ENCODE measurements at places on chromosomes 13 and 19. TPM values are rescaled to one million over a fixed set of nuclear protein-coding genes. Genes with fewer than 3 reads are reported as not detected.

The LRRC4B gene
- total RNA-seq: 5.3 TPM

The IL4I1 gene
- 1.5 TPM for total RNA-seq

DNA sequence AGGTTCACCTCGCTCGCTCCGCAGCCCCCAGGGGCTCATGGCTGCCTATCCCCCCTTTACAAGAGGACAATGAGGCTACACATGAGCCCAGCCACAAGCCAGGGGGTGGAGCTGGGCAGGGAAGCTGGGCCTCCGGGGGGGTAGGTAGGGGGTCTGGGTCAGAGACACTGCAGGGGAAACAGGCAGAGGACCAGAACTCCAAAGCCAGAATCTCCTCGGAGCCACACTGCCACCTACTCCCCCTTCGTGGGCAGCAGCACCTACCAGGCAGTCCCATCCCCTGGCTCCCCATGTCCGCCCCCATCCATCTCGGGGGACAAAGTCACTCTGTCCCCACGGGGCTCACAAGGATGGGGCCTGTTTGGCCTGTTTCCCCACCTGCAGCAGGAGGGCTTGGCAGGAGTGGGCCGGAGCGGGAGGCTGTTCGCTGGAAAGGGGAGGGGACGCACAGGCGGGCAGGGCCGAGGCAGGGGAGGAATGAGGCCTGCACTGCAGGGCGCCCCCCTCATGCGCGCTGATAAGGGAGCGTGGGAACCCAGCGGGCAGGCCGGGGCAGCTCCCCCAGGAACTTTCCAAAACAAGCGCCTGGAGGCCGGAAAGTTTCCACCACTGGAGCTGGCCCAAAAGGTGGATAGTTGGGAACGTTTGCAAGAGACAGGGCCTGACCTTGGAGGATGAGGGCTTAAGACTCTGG lies 545 bp upstream of the ISYNA1 start:
- peak overlapping the region; percentile 82 for H3K27ac ChIP-seq
- H3K4me3 ChIP-seq: peak overlapping the region; percentile 81
- H3K4me1 ChIP-seq: peaks cover 54% of the 10 kb centered on the region
- no peaks in the 10 kb centered on the region for H3K27me3 ChIP-seq
- no peak for DNase-seq

The CEACAM20 gene
- not detected for total RNA-seq

The GPC6 gene
- total RNA-seq: 34.9 TPM

- H3K27ac ChIP-seq: no peak overlapping the region
- no peaks in the 10 kb centered on the region for H3K36me3 ChIP-seq
Measured at GRCh38 chr13:76732367-76732766, 153.8 kb downstream of the KCTD12 start.

GRCh38 chr19:51607077-51607476 lies 23.1 kb downstream of the SIGLEC5 start:
- H3K4me1 ChIP-seq: no peaks in the 10 kb centered on the region
- no peaks in the 10 kb centered on the region for H3K36me3 ChIP-seq
- H3K27me3 ChIP-seq: no peaks in the 10 kb centered on the region
- H3K4me3 ChIP-seq: no peak overlapping the region
- DNase-seq: no peak

GRCh38 chr13:33879118-33879517 lies 61.2 kb downstream of the RFC3 start:
- H3K36me3 ChIP-seq: no peaks in the 10 kb centered on the region
- no peaks in the 10 kb centered on the region for H3K27me3 ChIP-seq
- H3K4me3 ChIP-seq: no peak overlapping the region
- no peak overlapping the region for H3K27ac ChIP-seq
- DNase-seq: no peak

- no peaks in the 10 kb centered on the region for H3K36me3 ChIP-seq
- H3K4me1 ChIP-seq: peaks cover 50% of the 10 kb centered on the region
- peak overlapping the region; percentile 80 for H3K27ac ChIP-seq
- H3K27me3 ChIP-seq: no peaks in the 10 kb centered on the region
- DNase-seq: no peak
- H3K4me3 ChIP-seq: no peak overlapping the region
Measured at GRCh38 chr13:51768378-51768921, 35.5 kb downstream of the DHRS12 start.

The PSG1 gene
- total RNA-seq: not detected

GRCh38 chr13:99332456-99332855 lies 25.3 kb upstream of the GPR183 start:
- H3K27ac ChIP-seq: no peak overlapping the region
- no peaks in the 10 kb centered on the region for H3K4me1 ChIP-seq
- no peak overlapping the region for H3K4me3 ChIP-seq

The HCST gene
- total RNA-seq: 4.5 TPM

DNA sequence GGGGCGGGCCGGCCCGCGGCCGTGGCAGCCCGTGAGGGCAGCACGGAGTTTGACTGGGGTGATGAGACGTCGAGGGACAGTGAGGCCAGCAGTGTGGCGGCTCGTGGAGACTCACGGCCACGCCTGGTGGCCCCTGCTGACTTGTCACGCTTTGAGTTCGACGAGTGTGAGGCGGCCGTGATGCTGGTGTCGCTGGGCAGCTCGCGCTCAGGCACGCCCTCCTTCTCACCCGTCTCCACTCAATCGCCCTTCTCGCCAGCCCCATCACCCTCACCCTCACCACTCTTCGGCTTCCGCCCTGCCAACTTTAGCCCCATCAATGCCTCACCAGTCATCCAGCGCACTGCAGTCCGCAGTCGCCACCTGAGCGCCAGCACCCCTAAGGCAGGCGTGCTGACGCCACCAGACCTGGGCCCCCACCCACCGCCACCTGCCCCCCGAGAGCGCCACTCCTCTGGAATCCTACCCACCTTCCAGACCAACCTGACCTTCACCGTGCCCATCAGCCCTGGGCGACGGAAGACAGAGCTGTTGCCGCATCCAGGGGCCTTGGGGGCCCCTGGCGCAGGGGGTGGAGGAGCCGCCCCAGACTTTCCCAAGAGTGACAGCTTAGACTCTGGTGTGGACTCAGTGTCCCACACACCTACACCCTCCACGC lies 4.5 kb downstream of the CIC start:
- peaks cover 30% of the 10 kb centered on the region for H3K36me3 ChIP-seq
- no peak overlapping the region for H3K4me3 ChIP-seq
- H3K4me1 ChIP-seq: peaks cover 77% of the 10 kb centered on the region
- H3K27ac ChIP-seq: no peak overlapping the region
- DNase-seq: no peak

- peaks cover 2% of the 10 kb centered on the region for H3K4me1 ChIP-seq
- no peak for DNase-seq
- H3K4me3 ChIP-seq: peak overlapping the region; percentile 64
- no peak overlapping the region for H3K27ac ChIP-seq
Measured at GRCh38 chr19:50551715-50552187, 16.5 kb downstream of the LRRC4B start.

- peaks cover 97% of the 10 kb centered on the region for H3K4me1 ChIP-seq
- no peaks in the 10 kb centered on the region for H3K36me3 ChIP-seq
- H3K27me3 ChIP-seq: no peaks in the 10 kb centered on the region
- no peak for DNase-seq
Measured at GRCh38 chr13:110414931-110415330, 107.8 kb downstream of the COL4A2 start.

GRCh38 chr13:113927661-113928581 lies 46.0 kb downstream of the C13orf46 start:
- peaks cover 7% of the 10 kb centered on the region for H3K4me1 ChIP-seq
- no peaks in the 10 kb centered on the region for H3K36me3 ChIP-seq
- peak overlapping the region; percentile 89 for H3K27ac ChIP-seq
- H3K4me3 ChIP-seq: no peak overlapping the region

DNA sequence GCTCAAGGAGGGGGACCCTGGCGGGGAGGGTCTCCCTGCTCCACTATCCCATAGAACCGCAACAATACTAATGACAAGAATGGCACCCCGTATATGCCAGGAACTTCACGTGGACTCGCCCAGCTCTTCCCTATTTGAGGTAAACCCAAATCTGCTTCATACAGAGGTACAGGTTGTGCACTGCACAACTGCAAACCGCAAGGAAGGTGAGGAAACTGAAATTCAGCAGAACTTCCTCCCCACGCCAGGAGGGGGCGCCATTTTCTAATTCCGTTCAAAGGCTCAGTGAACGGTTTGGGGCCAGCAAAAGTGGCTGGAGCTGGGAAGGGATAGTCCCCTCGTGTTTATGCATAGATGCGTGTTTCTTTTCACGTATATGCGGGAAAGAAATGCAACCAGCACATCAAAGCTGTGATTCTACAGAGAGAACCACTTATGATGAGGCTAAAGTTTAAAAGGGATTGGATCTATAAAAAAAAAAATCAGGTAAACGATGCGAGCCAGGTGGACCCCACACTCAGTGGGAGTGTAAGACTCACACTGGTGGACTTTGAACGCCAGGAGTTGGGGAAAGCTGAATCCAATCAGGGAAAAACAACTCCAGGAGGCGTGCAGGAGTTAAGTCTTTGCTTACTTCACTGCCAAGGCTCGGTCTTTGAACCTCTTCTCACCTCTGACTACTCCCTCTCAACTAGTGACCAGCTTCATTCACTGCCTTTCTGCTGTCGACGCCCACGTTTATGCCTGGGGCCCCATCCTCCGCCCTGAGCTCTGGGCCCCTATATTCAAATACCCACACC lies 20.3 kb downstream of the C19orf81 start:
- H3K4me1 ChIP-seq: no peaks in the 10 kb centered on the region
- H3K27ac ChIP-seq: no peak overlapping the region
- DNase-seq: no peak
- no peak overlapping the region for H3K4me3 ChIP-seq
- H3K27me3 ChIP-seq: peaks cover 6% of the 10 kb centered on the region

DNA sequence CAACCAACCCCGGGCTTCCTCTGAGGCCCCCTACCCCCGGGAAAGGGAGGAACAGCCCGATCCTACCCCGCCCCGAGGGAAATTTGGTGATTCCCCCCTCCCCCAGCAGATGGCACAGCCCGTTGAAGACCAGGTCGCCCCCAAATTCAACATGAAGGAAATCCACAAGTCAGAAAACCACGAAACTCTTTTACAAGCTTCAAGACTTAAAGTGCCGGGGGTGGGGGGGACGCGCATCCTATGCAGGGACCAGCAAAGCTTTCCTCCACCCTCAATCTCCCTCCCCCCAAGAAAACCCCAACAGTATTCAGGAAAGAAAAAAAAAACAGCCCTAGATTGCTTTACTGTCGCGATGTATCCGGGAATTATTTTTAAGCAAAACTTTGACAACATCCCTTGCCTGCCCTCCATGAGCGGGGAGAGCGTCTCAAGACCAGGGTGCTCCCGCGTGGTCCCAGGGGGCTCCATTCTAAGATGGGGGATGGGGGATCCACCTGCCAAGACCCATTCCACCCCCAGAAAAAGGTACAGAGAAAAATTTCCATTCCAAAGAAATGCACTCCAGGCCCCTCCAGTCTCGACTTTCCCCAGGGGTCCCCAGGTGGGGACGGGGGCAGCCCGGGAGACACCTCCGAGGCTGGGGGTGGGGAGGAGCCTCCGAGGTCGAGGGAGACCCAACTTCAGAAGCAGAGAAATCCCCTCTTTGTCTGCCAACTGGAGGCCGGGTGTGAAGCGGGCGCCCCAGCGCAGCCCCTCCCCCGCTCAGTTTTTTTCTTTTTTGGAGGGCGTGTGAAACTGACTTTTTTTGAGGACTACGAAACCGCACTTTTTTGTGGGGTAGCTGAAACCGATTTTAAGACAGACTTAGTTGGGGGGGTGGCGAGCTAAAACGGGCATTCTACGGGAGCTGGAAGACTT lies 1.5 kb downstream of the TCF3 start:
- H3K27me3 ChIP-seq: no peaks in the 10 kb centered on the region
- DNase-seq: no peak
- no peaks in the 10 kb centered on the region for H3K36me3 ChIP-seq
- peaks cover 19% of the 10 kb centered on the region for H3K4me1 ChIP-seq

DNA sequence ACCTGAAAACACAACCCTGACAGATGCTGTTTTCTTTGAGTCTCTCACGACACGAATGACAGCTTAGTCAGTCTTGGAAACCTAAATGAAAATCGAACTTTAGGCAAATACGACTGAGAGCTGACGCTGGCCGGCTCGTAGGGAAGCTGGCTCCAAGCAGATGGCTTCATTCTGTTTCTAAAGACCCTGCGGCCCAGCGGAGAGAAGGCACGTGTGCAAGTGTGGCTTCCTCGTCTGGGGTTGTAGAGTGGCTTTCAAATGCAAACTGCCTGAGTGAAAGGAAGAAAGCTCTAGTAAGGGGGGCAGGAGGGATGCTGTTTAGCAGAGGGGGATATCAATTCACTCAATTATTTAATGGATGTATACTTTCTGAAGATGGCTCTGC lies 26.1 kb upstream of the TIMM44 start:
- H3K4me3 ChIP-seq: no peak overlapping the region
- no peak for DNase-seq
- H3K4me1 ChIP-seq: no peaks in the 10 kb centered on the region

The TYROBP gene
- total RNA-seq: 155 TPM

The ZNF132 gene
- total RNA-seq: 10.2 TPM

The ISYNA1 gene
- 143 TPM for total RNA-seq

The POLR1G gene
- total RNA-seq: 2.2 TPM

- no peaks in the 10 kb centered on the region for H3K27me3 ChIP-seq
- no peaks in the 10 kb centered on the region for H3K4me1 ChIP-seq
- DNase-seq: no peak
- H3K27ac ChIP-seq: no peak overlapping the region
- H3K36me3 ChIP-seq: no peaks in the 10 kb centered on the region
Measured at GRCh38 chr19:5395556-5395955, 54.9 kb upstream of the PTPRS start.

DNA sequence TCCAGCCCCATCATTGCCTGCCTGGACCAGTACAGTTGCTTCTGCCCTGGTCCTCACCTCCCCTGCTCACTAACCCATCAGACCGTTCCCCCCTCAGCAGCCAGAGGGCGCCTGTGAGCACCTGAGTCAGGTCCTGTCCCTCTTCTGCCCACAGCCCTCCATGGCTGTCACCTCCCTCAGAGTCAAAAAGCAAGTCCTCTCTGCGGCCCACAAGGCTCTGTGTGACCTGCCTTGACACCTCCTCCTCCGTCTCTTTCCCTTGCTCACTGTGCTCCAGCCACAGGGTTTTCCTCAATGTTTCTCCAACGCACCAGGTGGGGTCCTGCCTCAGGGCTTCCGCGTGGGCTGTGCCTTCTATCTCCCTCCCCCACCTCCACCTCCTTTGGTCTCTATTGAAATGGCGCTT lies 29.4 kb upstream of the PTPRS start:
- no peak overlapping the region for H3K27ac ChIP-seq
- DNase-seq: no peak
- H3K36me3 ChIP-seq: no peaks in the 10 kb centered on the region
- no peaks in the 10 kb centered on the region for H3K27me3 ChIP-seq
- H3K4me1 ChIP-seq: no peaks in the 10 kb centered on the region
